ENCODE measurements at places on chromosomes 1 and 21.

GRCh38 chr1:198156745-198157240 is at the start of gene NEK7:
Gene NEK7 (plus strand): TSS chr1:198156998. CDS start chr1:198232581, 75,583 bp downstream.
- peak; percentile 42 for DNase-seq

DNA sequence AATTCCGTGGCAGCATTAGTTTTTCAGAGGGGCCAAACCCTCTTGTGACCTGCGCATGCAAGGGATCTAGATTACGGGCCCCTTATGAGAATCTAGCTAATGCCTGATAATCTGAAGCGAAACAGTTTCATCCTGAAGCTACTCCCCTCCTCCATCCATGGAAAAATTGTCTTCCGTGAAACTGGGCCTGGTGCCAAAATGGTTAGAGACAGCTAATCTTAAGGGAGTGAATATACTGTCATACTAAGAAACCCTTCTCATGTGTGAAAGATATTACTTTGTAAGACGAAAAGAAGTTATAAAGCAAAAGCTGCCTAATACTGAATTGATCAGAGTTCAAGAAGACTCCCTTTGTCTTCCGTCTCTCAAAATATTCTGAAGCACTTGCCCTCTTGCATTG is 166.3 kb downstream of the DUSP10 start:
- no peak for DNase-seq

DNA sequence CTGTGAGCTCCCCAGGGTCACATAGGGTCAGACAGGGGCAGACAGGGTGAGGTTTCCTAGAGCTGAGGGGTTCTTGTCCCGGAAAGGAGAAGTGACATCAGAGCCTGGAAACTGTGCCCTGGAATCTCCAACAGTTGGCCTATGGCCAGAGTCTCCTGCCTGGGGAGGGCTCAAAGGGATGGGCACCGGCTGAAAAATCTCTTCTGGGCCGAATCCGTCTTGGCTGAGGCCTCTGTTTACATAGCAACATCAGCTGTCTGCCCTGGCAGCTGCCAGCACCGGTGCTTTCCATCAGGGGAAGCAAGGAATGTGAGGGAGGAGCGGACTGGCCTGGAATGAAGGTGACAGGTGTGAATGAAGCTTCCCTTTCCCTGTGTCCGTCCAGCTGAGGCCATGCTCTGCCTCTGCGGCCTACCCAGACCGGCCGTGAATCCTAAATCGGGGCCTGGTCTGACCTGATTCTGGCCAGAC is 30.7 kb downstream of the VASH2 start:
- no peak for DNase-seq

- no peak for DNase-seq
Observed at GRCh38 chr21:41805038-41805437, 38.2 kb upstream of the RIPK4 start.

- no peak for DNase-seq
Observed at GRCh38 chr1:41642922-41643821, 158.7 kb upstream of the EDN2 start.

- no peak for DNase-seq
Observed at GRCh38 chr1:87958201-87958600, 629.5 kb downstream of the LMO4 start.

DNA sequence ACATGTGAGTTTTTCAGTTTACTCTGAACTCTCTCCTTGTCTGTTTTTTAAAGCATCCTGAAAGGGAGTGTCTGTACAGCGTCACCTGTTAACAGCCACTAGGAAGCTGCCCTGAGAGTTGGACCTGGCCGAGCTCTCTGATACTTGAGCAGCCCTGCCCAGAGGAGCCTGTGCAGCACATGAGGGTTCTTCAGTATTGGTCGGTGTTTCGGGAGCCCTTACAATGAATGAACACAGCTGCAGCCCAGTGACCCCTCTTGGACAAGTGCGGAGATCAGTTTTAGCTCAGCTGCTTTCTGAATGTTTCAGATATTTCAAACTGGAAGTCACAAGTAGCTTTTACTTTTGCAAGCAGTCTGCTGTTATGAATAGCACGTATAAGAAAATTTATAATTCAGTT is 39.2 kb downstream of the ADARB1 start:
- no peak for DNase-seq

- DNase-seq: no peak
Observed at GRCh38 chr1:67939186-67939743, 106.0 kb upstream of the GNG12 start.

GRCh38 chr1:51425273-51425672 is 93.8 kb downstream of the EPS15 start:
- DNase-seq: no peak

DNA sequence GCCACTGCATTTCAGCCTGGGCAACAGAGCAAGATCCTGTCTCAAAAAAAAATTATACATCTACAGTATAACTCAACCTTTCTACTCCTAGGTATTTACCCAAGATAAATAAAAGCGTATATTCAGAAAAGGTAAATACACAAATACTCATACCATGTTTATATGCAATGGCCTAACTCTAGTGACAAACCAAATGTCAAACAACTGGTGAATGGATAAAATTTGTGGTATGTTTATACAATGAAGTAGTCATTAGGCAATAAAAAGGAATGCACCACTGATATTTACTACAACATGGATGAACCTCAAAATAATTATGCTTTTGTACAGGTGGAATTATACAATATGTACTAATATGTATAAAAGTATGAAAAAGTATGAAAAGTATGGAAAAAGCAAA is 174.2 kb upstream of the GORAB start:
- no peak for DNase-seq

DNA sequence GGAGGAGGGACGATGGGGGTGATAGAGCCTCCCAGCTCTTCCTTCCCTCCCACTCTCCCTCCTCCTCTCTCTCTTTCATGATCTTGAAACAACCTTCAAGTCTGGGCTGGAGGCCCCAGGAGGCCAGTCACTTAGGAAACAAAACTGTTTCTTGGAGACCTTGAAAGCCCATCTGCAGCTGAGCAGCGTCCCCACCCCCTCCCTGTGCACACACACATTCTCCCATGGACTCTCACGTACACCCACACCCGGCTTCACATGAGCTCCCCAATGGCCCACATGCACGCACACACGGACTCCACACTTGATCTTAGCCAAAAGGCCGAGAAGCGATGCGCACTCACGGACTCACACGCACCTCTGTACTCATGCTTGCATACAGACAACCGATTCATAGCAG is 3.2 kb upstream of the ATP1A2 start:
- DNase-seq: no peak

- no peak for DNase-seq
Observed at GRCh38 chr1:107379826-107380225, 239.0 kb downstream of the NTNG1 start.

DNA sequence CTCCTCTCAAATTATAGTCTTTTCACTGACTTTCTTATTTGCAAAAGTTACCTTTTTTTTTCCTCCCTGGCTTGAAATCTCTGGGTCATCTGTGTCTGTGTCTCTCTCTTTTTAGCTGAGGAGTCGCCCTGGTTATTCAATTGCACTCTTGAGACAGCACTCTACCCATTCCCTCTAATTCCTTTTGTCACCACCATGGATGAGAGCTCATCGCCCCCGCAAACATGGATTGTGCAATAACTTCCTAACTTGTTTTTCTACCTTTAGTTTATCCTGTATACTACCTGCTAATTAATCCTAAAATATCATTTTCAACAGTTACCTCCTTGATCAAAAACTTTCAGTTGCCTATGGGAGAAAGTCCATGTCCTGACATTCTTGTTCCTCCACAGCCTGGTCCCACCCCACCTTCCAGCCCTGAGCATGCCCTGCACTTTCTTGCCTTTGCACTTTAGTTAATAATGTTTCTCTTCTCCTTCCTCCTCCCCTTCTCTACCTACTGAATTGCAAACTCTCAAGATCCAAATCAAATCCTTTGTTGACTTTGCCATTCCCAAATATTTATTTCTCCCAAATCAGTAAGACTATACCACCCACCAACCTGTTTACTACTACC is 110.4 kb upstream of the MAGI3 start:
- DNase-seq: no peak

DNA sequence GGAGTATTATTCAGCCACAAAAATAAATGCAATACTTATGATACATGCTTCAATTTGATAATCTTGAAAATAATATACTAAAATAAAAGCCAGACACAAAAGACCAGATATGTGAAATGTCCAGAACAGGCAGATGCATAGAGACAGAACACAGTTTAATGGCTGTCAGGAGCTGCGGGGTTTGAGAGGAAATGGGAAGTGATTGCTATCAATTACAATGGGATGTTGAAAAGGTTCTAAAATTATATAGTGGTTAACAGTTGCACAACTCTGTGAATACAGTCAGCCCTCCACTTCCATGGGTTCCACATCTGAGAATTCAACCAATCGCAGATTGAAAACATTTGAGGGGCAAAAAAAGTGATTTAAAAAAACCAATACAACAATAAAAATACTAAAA is 54.0 kb downstream of the LTN1 start:
- no peak for DNase-seq

DNA sequence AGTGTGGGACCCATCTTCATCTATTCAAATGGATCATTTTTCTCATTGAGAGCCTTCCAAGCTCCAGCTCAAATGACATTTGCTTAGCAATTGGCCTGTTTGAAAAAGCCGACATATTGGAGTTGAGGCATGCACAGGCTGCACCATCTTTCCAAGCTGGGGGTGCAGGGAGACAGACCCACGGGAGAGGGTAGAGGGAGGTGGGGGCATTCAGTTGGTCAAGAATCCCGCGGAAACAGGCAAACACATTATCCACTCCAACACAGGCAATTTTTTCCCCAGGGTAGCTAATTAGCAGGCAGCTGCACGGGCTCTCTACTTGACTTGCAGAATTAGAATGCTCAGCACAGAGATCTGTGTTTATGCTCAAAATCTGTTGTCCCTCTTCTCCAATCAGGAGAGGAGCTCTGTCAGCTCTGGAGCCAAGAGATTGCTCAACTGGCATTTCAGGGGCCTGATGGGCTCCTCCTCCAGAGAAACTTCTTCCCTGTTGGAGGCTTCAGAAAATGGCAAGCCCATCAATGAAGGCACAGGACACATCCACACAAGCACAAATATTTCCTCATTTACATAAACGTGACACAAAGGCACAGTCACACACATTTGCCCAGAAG is 267.8 kb downstream of the FOXD2 start:
- DNase-seq: no peak

All from activated CD4-positive, alpha-beta T cell treated with anti-CD3 and anti-CD28 coated beads, Interleukin-2, amount 50 U/mL, for 24 hours (primary cell).